ENCODE measurements at places on chromosomes 1 and 21.

DNA sequence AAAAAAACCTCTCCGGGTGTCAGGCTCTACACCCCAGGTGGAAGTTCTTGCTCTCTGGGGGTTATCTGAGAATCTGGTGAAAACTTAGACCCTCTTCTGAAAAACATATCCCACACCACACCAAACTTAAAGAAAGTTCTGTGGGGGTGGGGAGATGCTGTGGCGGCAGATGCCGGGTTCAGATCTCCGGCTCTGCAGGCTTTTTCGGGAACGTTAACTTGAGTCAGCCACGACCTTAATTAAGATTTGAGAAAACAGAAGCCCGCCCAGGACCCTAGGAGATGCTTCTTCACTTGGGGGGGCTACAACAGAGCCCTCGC, 2.3 kb downstream of the RCC2 start:
- DNase-seq = no peak

- peak; percentile 94 for DNase-seq
Measured at GRCh38 chr1:39127513-39127912, 77.0 kb upstream of the MACF1 start.

DNA sequence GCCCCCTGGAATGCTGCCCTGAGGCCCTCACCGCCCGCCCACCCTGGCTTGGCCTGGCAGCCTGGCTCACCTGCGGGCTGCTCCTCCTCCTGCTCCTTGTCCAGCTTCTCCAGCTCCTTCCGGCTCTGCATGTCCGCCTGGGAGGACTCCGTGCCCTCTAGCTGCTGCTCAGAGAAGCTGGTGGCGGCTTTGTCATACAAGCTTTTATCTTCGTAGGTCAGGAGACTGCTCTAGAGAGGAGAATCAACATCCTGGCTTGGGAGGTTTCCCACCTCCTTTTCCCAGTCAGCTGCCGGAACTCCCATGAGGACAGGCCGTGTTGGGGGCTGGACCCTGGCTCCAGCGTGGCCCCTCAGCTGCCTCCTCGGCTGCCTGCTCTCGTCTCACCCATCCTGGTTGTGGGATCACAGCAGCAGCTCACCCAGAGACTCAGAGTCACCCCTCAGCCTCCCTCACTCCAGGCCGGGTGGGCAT, 36.6 kb upstream of the TMEM52 start:
- DNase-seq = no peak

- no peak for DNase-seq
Measured at GRCh38 chr1:22444856-22445255, 6.8 kb upstream of the ZBTB40 start.

DNA sequence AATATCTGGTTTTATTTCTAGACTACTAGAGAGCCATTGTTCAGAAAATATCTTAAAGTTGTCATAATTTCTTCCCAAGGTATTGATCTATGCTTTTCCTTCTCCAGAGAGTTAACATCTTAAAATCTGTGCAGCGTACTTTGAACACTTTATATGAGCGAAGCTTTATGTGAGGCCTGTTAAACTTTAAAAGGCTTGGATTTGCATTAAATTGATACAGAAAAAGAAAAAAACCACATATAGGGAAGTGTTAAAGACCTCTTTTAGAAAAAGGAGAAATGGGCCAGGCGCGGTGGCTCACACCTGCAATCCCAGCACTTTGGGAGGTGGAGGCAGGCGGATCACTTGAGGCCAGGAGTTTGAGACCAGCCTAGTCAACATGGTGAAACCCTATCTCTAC, 59.2 kb upstream of the MORC3 start:
- no peak for DNase-seq

- no peak for DNase-seq
Measured at GRCh38 chr1:71835442-71835813, 446.9 kb downstream of the NEGR1 start.

DNA sequence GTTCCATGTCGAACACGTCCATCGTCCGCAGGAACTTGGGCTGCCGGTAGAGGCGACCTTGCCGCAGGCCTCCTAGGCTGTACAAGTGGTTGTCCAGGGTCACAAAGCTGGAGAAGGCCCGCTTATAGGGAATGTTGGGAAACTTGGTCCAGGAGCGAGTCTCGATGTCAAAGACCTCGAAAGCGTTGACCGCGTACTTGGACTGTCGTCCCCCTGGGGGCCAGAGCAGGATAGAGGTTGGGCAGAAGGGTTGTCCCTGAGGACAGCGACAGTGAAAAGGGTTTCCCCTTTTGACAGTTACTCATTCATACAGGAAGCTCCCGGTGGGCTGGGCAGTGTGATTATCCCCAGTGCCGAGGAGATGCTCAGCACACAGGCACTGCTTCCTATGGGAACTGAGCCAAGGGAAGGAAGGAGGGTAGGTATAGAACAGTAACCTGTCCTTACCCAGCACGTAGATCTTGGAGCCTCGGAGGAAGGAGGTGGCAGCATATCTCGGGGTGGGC, 17.5 kb downstream of the KLHDC8A start:
- DNase-seq = no peak

DNA sequence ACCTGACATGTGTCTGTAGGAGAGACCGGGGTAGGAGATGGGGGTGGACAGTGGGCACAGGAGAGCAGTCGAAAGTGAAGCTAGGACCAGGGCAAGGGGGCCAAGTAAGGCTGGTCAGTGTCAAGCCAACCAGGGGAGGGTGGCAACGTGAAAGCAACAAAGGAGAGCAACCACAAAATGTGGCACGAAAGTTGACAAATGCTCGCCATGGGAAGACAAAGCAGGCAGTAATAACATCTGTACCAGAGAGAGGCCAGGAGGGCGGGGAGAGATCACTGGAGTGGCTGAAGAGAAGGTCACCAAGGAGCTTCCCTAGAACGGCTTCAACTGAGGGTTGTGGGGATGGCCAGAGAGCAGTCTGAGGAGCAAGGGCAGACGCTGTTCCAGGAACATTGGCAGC, 17.0 kb downstream of the QSOX1 start:
- no peak for DNase-seq

DNA sequence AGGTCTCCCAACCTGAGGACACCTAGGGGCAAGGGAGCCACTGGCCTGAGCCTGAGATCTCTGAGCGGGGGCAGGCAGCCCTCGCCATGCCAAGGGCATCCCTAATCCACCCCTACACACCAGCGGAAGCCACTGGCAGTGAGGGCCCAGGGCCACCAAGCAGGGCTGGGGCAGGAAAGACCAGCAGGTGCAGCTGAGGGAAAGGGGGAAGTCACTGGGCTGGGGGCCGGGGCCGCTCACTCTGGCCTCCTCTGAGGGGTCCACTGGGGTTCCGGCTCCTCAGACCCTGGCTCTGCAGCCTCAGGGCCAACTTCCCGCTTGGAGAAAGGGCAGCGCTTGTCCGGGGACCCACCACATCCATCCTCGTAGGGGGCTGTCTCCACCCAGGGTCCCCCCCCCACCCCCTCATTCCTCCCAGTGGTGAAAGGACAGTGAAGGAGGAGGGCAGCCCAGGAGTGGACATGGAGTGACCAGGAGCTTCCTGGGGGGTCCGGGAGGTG, 42.5 kb upstream of the ACTRT2 start:
- DNase-seq = no peak

- no peak for DNase-seq
Measured at GRCh38 chr1:204887846-204888245, 17.2 kb downstream of the NFASC start.

DNA sequence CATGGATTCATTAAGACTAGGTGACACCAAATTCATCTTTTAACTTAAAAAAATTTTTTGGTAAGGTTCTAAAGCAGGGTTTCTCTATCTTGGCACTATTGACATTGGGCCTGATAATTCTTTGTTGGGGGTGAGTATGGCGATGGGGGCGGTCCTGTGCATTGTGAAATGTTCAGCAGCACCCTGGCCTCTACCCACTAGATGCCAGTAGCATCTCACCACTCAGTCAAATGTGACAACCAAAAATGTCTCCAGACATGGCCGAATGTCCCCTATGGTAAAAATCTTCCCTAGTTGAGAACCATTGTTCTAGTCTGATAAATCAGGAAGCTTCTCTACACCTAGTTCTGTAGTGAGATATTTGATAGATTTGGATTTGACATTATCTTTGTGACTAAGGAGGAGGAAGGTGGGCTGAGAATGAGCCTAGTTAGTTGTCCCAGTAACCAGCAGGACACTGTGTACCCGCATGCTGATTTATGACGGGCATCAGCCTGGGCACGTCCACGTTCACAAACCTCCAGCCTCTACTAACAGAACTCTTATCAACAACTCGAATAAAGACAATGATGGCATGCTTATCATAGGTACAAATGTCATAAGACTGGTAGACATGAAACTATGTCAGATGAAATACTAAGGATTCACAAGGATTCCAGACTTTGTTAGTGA, 104.6 kb downstream of the KCND3 start:
- DNase-seq = no peak

DNA sequence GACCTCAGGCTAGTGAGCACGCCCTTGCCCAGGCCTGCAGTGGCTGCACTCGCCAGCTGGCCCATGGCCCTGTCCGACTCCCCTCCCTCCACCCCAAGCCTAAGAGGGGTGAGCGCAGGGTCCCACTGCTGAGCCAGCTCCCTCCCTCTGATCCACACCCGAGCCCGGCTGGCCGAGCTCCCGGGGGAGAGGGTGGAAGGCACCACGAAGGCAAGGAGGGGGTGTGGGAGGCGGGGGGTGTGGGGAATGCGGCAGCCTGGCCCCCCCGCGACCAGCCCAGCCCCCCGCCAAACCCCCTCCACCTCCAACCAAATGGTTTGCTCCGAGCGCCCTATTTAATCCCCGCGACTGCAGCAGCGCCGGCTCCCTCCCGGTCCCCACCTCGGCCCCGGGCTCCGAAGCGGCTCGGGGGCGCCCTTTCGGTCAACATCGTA, at the start of gene CADM3:
Gene CADM3 (plus strand): TSS at position 362 of the 434 bp plus-strand sequence. CDS start 151 bp downstream, outside the sequence.
- no peak for DNase-seq

DNA sequence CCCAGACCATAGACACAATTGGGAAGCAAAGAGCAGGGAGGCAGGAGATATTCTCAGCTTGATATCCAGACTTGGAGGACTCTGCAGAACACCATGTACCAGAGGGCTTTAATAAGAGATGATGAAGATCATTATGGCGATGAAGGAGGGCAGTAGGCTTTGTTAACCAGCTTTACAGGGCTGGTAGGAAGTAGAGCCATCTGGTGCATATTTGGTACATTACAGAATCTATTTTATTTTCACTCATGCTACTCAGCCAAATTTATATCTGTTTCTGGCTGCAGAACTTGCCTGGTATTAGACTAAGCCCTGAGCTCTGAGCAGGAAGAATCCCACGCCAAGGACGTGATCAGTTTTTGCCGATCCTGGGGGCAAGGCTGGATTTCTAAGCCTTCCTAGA, 61.8 kb upstream of the SYT6 start:
- DNase-seq = no peak

GRCh38 chr1:29782846-29783507, 546.7 kb downstream of the PTPRU start:
- DNase-seq = no peak

DNA sequence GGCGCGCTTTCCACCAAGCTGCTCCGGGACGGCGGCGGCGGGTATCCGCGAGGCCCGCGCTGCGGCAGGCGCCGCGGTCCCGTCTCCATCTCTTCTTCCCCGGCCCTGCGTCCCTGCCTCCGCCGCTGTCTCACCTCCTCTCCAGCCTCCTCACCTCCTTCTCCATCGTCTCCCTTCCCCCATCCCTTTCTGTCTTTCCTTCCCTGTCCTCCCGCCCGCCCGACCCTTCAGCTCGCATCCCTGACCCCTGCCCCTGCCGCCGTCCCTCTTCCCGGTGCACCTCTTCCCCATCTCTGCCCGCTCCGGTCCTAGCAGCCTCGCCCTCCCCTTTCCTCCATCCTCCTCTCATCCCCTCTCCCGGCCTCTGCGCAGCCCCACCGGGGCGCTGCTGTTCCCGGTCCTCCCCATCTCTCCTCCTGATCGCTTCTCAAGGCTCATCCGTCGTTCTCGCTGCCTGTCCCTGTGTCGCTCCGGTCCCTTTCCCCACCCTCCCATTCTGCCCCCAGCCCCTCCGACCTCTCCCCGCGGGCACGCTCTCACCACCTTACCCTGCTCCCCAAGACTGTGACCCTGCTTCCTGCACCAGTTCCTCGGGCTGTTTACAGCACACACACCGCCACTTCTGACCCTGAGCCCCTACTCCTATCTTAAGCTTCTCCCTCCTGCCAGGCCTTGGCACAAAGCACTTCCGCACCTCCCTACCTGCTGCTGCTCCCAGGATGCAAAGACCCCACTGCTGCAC, 760 bp upstream of the NPHP4 start:
- DNase-seq = no peak

GRCh38 chr1:214067853-214068703, 80.3 kb downstream of the PROX1 start:
- no peak for DNase-seq

DNA sequence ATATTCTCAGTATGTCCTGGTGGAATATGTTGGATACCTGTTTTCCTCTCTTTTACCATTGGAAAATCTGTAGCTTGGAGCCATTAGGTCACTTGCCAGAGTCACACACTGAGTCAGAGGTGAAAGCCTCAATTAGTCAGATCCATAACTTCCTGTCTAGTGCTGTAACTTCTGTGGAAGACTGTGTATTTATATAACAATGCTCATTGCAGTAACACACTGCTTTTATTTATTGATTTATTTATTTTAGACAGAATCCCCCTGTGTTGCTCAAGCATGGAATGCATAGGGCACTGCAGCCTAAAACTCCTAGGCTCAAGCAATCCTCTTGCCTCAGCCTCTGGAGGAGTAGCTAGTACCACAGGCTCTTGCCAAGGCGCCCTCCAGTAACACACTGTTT, 1.3 kb upstream of the DOCK7 start:
- peak; percentile 77 for DNase-seq

- DNase-seq = no peak
Measured at GRCh38 chr1:204350312-204350711, 9.4 kb downstream of the PLEKHA6 start.

DNA sequence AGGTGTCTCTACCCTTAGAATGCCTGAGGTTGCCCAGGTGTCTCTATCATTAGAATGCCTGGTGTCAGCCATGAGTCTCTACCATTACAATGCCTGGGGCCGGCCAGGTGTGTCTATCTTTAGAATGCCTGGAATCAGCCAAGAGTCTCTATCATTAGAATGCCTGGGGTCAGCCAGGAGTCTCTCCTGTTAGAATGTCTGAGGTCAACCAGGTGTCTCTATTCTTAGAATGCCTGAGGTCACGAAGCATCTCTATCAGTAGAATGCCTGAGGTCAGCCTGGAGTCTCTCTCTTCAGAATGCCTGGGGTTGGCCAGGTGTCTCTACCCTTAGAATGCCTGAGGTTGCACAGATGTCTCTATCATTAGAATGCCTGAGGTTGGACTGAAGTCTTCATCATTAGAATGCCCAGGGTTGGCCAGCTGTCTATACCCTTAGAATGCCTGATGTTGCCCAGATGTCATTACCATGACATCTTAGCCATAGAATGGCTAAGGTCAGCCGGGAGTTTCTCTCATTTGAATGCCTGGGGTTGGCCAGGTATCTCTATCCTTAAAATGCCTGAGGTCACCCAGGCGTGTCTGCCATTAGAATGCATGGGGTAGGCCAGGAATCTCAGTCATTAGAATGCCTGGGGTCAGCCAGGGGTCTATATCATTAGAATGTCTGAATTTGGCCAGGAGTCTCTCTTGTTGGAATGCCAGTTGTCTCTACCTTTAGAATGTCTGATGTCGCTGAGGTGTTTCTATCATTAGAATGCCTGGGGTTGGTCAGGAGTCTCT, 44.0 kb downstream of the RNF187 start:
- no peak for DNase-seq

- DNase-seq = no peak
Measured at GRCh38 chr1:211603191-211603701, 24.3 kb upstream of the SLC30A1 start.

Measured in iris pigment epithelial cell (primary cell).